Caudate nucleus (tissue), 63 donors: ENCODE measurements at places on chromosomes 7 and 10.

DNA sequence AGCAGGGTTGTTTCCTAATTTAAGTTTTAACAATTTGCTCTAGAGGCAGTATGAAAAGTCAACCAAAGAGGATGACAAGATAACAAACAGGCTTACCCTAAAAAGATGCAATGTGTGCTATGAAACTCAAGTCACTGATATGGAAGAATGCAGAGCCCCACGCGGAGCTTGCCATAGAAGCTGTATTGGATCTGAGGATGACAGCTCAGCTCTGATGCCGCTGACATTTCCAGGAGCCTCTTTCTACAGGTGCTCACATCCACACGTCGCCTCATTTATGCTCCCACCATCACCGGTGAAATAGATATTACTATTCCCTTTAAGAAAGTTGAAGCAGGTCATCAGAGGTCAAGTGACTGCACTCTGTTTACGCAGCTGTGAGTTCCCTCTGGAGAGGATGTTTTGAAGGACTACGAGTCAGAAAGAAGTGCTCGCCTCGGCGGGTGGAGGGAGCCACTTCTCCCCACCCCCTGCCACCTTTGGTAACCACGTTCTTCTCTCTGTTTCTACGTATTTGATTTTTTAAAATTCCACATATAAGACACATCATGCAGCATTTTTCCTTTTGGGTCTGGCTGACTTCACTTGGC lies 275.4 kb downstream of the GLRX3 start:
- no peak for DNase-seq

GRCh38 chr10:98538472-98538871 lies 91.7 kb upstream of the HPS1 start:
- no peak for DNase-seq

DNA sequence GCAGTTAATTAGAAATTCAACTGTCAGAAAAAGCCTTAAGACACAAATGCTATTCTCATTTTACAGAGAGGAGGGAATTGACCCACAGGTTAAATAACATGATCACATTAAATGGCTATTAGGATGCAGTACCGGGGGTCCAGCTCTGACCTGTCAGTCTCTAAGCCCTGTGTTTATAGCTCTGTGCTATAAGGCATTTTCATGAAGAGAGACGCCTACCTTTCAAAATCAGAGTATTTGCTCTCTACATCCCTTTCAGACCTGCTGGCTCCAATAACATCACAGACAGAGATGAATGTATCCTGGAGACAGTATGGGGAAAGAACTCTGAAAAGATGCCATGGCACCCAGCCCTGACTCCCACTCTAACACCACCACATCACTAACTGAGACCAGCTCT lies 189.9 kb upstream of the PRSS58 start:
- DNase-seq = no peak

DNA sequence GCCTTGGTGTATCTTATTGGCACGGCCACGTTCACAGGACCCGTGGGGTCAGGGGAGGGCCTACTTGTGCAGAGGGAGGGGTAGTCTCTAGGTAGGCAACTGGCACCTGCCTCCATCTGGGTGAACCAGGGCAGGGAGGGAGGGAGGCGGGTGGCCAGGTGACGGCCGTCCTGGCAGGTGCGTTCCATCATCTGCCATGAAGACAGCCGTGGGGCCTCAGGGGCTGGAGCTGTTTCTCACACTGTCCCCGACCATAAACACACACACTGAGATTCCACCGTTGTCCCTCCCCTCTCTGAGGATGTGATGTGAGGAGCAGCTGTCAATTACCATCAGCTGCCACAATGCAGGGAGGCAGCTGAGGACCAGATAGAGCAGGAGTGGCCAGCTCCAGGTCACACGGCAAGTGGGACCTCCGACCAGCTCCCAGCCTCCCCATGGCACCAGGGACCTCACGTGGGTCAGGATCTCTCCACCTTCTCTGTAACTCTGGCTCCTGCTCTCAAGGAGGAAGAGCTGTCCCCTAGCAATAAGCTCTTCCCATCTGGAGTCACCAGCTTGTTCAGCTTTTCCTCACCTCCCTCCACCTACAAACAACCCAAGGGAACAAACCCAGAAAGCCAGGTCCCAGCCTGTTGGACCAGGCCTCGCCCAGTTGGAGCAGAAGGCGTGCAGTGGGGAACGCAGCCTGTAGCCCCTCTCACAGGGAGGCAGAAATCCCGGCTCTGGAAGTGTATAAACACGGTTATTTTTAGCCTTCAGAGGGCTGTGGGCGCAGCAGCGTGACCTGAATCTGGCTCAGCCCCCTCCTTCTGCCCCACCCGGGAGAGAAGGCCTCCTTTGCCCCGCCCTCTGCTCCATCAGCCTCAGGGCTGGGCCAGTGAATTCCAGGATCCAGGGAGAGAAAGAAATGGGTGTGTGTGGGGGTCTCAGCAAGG lies 33.1 kb downstream of the ZMIZ1 start:
- DNase-seq = peak; percentile 30

GRCh38 chr10:112981553-112981952 lies 31.5 kb downstream of the TCF7L2 start:
- DNase-seq = no peak

DNA sequence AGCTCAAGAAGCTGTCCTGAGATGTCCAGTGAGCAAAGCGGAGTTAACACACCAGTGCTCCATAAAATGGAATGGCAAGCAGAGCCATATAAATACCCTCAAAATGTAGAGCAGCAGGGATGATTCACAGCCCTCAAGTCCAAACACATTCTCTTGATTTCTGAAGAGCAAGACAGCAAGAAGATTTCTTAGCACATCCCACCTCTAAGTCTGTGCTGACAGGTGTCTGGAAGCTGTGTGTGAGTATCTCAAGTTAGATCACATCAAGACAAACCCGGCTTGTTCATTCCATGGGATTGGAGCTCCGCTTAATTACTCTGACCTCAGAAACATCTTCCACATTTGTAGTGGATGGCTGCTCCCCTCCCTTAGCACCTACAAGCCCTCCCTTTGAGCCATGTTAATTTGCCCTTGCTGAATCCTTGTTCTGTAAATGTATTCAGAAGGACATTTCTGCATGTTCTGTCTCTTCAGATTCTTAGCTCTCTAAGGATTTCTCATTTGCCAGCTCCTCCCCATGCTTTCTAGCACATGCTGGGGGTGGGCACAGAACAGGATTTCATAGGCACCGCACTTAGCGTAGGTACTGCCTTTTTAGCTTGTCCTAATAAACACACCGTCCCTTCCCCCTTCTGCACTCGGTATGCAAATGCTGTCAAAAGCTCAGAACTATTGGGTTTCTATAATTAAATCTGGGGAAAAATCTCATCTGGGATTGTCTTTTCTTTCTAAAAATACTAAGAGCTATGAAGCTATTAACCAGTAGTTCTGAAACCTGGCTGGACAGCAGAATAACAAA lies 112.7 kb downstream of the CPXM2 start:
- peak; percentile 20 for DNase-seq

DNA sequence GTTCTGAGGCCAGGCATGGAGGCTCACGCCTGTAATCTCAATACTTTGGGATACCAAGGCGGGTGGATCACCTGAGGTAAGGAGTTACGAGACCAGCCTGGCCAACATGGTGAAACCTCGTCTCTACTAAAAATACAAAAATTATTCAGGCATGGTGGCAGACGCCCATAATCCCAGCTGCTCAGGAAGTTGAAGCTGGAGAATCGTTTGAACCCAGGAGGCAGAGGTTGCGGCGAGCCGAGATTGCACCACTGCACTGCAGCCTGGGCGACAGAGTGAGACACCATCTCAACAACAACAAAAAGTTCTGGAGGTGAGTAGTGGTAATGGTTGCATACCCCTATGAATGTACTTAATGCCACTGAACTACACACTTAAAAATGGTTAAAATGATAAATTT lies 60.3 kb upstream of the SP4 start:
- no peak for DNase-seq

GRCh38 chr10:114427124-114427852 lies 23.0 kb upstream of the AFAP1L2 start:
- DNase-seq = no peak

DNA sequence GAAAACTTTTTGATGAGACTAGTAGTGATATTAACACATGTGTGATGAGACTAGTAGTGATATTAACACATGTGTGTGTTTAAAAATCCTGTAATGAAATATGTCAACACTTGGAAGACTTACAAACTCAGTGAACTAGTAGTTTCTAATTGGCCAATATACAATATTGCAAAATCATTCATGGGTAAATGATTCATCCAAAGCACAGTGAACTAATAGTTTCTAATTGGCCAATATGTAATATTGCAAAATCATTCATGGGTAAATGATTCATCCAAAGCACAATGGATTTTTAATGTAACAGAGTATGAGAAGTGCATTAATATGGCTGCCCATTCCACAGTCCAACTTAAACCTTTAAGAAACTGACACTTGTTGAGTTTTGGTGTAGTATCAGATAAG lies 77.8 kb downstream of the ATAD1 start:
- DNase-seq = no peak
